NCI-H2029 treated with DMSO at 0.1 percent for 48 hours (cell line): ENCODE measurements at places on chromosomes 3 and 15.

- DNase-seq: no peak
These were observed 20.6 kb downstream of the NCK1 start for GRCh38 chr3:136882571-136882970.

DNA sequence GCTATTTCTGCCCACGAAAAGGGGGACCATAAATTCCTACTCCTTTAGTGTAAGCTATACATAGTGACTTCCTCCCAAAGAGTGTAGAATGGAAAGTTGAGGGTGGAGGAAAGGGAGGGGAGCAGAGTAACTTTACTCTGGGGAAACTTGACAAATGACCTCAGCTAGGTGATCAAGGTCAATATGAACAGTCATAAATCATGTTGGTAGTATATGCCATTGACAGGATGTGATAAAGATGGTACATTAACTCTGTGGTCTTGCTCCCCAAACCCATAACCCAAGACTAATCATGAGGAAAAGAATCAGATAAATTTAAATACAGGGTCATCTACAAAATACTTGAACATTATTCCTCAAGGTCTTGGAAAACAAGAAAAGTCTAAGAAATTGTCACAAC, 18.6 kb downstream of the SETMAR start:
- no peak for DNase-seq

- no peak for DNase-seq
These were observed 161.3 kb downstream of the OCA2 start for GRCh38 chr15:27937851-27938250.

DNA sequence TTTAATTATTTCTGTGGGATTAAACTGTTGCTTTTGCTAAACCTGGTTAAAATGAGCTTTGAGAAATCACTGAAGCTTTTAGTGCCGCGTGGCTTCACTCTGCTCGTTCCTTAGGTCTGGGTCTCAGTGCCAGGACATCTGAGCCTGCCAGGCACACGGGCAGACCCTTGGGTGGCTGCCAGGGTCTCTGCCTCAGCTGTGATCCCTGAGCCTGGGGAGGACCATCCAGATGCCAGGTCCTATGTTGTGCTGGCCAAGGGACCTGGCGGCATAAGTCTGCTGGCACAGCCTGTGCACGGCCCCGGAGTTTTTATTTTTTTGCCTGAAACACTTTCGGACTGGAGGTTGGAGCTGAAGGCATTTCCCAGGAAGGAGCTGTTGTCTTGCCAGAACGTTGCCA, 328.1 kb downstream of the LRTM1 start:
- no peak for DNase-seq

DNA sequence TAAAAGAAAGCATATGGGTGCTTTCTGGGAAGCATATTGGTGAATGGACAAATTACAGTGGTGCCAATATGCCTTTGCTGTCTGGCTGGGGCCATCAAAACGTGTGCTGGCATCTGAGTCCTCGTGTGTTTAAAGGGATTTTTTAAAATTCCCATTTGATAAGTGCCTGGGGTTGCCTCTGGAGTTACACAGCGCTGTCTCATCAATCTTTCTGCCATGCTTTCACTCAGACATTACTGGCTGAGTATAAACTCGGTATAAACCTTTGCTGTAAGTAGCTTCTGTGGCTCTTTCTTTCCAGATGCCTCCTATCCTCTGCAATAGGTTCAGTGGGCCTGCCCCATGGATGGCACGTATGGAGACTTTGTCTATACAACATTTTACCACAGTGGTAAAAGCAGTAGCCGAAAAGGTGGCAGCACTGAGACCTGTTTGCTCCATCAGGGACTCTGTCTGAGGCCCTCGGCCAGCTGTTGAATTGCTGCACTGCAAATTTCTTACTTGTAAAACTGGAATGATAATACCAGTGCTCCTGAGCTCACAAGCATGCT, 195.5 kb downstream of the LPP start:
- no peak for DNase-seq

DNA sequence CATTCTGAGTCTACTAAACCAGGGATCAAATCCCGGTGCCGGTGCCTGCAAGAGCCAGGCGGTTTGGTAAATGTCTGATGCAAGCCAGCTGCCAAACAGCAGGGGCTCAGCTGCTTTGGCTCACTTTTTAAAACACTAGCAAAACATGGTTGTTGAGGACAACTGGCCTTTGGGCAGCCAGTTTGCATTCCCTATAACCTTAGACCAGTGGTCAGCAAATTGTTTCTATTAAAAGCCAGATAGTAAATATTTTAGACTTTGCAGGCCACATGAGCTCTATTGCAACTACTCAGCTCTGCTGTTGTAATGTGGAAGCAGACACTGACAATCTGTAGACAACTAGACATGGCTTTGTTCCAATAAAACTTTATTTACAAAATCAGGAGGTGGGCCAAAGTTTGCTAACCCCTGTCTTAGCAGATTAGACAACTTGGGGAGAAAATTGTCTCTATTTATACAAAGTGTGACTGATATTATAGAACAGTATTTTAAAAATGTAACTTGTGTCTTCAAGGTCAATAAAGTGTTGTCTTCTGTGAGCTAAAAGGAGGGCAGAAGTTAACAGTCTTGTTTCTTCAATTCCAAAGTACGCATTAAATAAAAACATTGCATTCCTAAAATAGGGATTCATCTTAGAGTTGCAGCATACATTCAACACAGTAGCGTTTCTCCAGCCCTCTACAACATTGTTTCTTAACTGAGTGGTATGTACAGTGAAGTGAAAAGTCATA, 67.6 kb downstream of the SSUH2 start:
- DNase-seq: no peak

- no peak for DNase-seq
These were observed 11.8 kb downstream of the SSR3 start for GRCh38 chr3:156543043-156543555.

GRCh38 chr3:8759038-8759707, 10.2 kb downstream of the OXTR start:
- no peak for DNase-seq

DNA sequence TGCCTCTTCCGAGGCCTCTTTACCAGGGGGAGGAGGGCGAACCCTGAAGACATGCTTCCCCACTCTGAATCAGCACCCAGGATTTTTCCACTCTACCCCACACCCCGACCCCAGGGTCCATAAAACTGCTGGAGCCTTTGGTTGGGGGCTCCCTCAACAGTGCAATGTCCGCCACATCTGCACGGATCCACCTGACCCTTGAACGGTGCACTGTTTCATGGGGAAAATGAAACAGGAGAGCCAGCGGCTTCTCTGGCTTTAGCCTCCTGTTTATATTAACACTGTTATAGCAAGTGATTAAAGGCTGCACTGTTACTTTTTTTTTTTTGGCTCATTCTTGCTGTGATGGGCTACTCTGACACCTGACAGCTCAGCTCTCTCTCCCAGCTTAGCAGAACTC, 124.1 kb upstream of the DLG1 start:
- no peak for DNase-seq

DNA sequence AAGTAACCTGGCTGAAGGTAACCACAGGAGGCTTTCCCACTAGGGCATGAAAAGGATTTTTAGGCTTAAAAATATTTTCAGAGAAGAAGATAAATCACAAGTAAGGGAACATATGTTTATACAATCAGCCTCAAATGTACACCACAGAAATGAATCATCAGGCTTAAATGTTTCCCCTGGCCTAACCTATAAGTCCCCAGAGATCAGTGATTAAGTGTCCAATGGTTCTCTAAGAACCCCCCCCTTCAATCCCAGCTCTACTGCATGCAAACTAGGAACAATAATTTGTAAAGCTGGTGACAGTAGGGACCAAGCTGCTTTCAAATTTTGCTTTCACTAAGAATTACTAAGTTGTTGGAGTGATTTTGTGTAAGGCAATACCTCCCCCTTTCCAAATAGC, 431.6 kb upstream of the LMCD1 start:
- no peak for DNase-seq

DNA sequence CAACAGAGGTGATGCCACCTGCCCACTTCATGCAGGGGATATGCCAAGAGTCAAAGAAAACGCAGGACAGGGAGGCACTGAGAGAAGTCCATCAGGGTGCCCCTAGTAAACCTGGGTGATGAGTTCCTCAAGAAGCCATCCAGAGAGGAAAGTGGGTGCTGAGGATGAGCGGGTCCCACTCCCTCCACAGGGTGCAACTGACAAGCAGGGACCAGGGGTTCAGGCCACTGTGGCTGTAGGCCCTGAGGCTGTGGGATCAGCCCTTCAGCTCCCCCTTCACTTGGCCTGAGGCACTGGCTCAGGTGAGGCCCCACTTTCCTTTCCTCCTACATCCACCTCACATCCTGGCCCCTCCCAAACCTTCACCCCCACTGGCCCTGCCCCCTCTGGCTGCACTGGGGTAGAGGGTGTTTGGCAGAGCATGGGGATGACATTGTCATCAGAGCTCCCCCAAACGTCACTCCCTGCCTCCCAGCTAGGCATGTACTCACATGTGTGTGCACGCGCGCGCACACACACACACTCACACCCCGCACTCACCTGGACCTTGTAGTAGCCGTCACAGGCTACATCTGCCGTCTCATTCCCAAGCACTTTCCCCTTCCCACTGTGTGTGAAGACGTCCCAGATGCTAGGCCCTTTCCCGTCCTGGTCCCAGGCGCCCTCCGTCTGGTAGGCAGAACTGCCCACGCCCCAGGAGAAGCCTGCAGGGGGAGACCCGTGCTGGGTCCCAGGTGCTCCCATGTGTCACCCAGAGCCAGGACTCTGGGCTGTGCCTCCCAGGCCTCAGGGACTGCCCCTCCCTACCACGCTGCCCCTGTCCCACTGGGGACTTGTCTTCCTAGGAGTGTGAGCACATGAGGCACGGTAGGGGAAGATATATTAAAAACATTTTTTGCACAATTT, 1.4 kb downstream of the LCTL start:
- no peak for DNase-seq

DNA sequence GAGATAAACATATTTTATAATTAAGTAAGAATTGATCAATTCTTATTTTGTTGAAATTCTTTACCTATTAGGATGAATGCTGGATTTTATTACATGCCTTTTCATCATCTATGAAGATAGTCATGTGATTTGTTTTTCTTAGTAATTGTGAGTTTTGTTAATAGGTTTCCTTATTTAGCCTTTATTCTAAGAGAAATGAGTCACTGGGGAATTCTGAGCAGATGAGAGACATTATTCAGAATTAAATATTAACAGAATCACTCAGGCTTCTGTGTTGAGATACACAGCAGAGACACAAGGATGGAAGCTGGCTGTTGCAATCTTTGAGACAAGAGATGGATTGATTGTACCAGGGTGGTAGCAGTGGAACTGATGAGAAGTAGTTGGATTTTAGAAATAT, 7.4 kb upstream of the ANO10 start:
- DNase-seq: no peak

DNA sequence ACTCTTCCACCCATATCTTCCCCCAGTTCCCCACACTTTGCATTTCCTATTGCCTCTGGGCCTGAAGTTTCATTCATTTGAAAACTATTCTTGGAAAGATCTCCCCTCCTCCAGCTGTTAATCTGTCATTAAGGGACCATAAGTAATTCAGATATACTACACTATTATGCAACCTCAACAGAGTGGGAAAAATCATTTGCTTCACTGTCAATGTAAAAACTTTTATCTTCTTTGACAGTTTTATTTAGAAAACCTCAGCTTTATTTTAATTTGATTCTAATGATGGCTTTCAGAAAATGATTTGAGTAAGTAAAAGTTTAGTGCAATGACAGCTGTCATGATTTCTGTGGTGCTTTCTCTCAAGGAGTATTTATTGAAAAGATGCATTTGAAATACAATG, 435.3 kb upstream of the KCNMB2 start:
- DNase-seq: no peak

GRCh38 chr3:177601152-177601551, 403.9 kb upstream of the TBL1XR1 start:
- DNase-seq: peak; percentile 23

- DNase-seq: no peak
These were observed 86.7 kb upstream of the RBMS3 start for GRCh38 chr3:29194139-29194538.

DNA sequence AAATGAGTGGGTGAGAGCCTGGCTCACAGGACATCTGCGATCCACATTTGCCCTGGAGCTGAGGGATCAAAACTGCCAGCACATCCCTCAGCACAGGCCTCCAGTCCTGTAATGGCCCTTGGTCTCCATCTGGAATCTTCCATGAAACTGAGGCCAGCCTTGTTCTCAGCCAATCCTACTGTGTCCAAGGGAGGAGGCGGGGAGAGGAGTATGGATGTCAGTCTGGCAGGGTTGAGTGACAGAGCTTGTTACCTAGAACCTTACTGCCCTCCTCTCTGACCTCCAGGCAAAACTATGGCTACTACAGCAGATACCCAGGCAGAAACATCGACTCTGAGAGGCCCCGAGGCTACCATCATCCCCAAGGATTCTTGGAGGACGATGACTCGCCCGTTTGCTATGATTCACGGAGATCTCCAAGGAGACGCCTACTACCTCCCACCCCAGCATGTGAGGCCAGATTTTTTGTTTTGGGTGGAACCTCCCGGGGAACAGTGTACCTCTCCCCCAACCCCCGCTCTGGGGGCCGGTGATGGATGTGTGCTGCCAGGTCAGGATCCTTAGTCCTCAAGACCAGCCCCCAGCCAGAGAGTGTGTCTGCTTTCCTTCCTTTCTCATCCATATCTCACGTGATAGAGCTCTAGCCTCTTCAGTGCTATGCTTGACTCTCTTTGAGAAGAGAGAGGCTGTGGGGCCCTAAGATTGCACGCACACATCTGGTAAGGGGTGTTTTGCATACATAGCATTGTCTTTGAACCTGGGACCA, 41.3 kb downstream of the CHDH start:
- DNase-seq: no peak

DNA sequence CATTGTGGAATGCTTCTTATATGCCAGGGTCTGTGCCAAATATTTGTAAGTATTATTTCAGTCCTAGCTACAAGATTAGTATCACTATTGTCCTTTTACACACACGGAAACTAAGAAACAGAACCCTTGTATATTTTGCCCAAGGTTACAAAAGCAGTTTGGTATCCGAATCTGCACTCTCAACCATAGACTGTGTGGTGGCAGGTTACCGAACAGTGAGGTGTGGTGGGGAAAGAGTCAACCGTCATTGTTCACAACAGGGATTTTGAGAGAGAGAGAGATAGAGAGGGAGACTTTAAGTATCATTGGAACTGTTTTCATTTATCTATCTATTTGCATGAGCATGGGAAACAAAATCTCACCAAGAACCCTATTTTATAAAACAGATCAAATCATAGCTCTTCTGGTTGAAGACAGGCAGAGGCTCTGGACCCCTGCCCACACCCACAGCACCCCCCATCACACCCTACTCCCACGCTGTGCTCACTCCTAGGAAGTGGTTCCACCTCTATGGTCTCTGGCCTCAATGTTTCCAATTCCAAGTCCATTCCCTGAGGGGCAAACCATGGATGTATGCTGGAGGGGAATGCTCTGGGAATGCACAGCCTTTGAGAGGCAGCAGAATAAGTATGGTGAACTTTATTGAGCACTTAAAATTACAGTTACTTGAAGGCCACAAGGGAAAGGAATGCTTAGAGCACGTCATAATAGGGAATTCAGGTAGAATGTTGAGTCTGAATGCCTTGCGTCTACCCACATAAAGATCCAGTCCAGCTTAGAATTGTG, 69.0 kb downstream of the ARHGAP31 start:
- no peak for DNase-seq
